Cardiac muscle cell (in vitro differentiated cells and primary cell): ENCODE measurements at places on chromosomes 3 and 15.

- no peak overlapping the region for H3K27ac ChIP-seq
- no peaks in the 10 kb centered on the region for H3K4me1 ChIP-seq
- DNase-seq, result no peak
- no peaks in the 10 kb centered on the region for H3K27me3 ChIP-seq
- no peak overlapping the region for H3K4me3 ChIP-seq
- H3K36me3 ChIP-seq, result no peaks in the 10 kb centered on the region
Measured at GRCh38 chr3:160617636-160618035, 52.3 kb upstream of the KPNA4 start.

DNA sequence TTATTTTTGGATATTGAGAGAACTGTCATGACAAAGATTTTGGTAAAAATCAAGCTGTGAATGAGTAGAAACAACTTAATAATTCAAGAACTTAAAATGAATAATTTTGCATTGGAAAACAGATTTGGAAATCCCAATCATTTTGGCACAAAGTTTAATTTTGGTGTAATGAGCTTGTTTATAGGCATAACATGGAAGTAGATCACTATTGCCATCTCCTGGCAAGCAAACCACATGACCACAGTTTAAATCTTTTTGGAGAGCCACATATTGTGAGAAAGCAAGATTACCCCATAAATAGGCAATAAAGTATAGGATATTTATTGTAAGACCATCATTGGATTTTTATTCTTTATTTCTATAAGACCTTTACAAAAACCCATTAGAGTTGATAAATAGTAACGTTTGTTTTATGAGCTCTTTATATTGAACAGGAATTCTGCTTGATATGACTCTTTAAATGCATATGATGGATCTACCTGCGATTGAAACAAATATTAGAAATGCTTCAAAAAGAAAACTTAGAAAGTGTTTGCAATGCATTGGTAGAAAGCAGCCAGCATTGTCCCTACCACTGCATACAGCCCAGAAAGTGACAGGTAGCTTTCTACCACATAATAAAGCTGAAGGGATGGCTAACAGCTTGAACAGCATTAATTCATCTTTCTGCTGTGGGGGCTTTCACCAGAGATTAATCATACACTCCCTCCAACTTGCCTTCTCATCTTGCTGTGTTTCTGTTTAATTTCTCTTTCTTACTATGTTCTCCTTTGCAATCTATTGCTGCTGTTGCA, 766.8 kb downstream of the TBL1XR1 start:
- peak; percentile 71 for DNase-seq
- H3K27ac ChIP-seq, result no peak overlapping the region
- no peaks in the 10 kb centered on the region for H3K4me1 ChIP-seq
- no peaks in the 10 kb centered on the region for H3K27me3 ChIP-seq
- H3K4me3 ChIP-seq, result no peak overlapping the region

GRCh38 chr3:115018694-115019093, 128.4 kb downstream of the ZBTB20 start:
- no peak for DNase-seq
- no peak overlapping the region for H3K4me3 ChIP-seq
- no peaks in the 10 kb centered on the region for H3K36me3 ChIP-seq
- no peak overlapping the region for H3K27ac ChIP-seq
- H3K27me3 ChIP-seq, result no peaks in the 10 kb centered on the region
- H3K4me1 ChIP-seq, result no peaks in the 10 kb centered on the region

- H3K36me3 ChIP-seq, result no peaks in the 10 kb centered on the region
- H3K27ac ChIP-seq, result peak overlapping the region; percentile 1
- H3K4me3 ChIP-seq, result no peak overlapping the region
Measured at GRCh38 chr3:65979162-65979561, 59.6 kb downstream of the MAGI1 start.

- DNase-seq, result peak; percentile 84
- H3K4me1 ChIP-seq, result peaks cover 8% of the 10 kb centered on the region
- H3K27me3 ChIP-seq, result peaks cover 30% of the 10 kb centered on the region
- no peaks in the 10 kb centered on the region for H3K36me3 ChIP-seq
- H3K27ac ChIP-seq, result no peak overlapping the region
Measured at GRCh38 chr15:40941528-40942336, 11.5 kb upstream of the CHAC1 start.

- peak overlapping the region; percentile 18 for H3K27ac ChIP-seq
- DNase-seq, result peak; percentile 77
- H3K4me1 ChIP-seq, result peaks cover 43% of the 10 kb centered on the region
- no peaks in the 10 kb centered on the region for H3K36me3 ChIP-seq
- no peak overlapping the region for H3K4me3 ChIP-seq
Measured at GRCh38 chr15:58742022-58742813, 7.3 kb downstream of the ADAM10 start.

GRCh38 chr15:101050623-101051290, 131.6 kb downstream of the LRRK1 start:
- no peak for DNase-seq
- H3K27ac ChIP-seq, result no peak overlapping the region
- no peaks in the 10 kb centered on the region for H3K36me3 ChIP-seq
- H3K4me1 ChIP-seq, result no peaks in the 10 kb centered on the region

- H3K27me3 ChIP-seq, result no peaks in the 10 kb centered on the region
- H3K36me3 ChIP-seq, result no peaks in the 10 kb centered on the region
- no peak overlapping the region for H3K27ac ChIP-seq
- H3K4me1 ChIP-seq, result no peaks in the 10 kb centered on the region
- DNase-seq, result peak; percentile 80
Measured at GRCh38 chr3:45055032-45055410, 28.9 kb downstream of the CLEC3B start.

DNA sequence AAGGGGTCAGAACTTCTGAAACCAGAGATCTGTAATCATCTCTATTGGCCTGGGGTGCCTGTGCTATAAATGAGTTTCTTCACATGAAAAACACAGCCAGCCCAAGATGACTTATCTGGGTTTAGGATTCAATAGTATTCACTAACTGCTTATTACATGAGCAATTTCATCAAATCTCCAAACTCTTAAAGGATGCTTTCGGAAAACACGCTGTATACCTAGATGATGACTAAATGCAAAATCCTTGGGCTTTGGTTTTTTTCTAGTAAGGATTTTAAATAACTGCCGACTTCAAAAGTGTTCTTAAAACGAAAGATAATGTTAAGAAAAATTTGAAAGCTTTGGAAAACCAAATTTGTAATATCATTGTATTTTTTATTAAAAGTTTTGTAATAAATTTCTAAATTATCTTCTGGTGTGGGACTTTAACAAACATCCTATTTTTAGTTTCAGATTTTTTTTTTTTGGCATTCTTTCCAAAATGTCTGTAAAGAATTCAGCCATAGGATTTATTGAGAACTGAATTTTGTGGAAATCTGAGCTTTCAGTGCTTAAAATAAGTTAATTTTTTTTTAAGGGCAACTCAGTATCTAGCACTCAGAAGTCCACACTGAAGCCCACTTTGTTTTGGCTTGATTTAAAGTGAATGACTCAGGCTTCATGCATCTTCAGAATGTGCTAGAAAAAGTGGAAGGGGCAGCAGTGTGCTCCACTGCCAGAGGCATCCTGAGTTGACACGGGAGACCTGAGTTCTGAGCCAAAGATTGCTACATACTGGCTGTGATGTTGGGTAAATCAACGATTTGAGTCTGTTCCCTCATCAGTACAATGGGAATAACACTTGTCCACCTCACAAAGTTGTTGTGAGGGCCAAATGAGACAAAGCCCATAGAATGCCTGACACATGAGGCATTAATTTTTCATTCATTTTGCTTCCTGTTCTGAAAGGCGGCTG, 18.7 kb downstream of the TMEM43 start:
- peak; percentile 98 for DNase-seq
- H3K4me3 ChIP-seq, result no peak overlapping the region
- no peaks in the 10 kb centered on the region for H3K27me3 ChIP-seq
- H3K36me3 ChIP-seq, result peaks cover 7% of the 10 kb centered on the region
- peaks cover 21% of the 10 kb centered on the region for H3K4me1 ChIP-seq

- no peaks in the 10 kb centered on the region for H3K36me3 ChIP-seq
- no peak overlapping the region for H3K4me3 ChIP-seq
- H3K27ac ChIP-seq, result no peak overlapping the region
- no peaks in the 10 kb centered on the region for H3K27me3 ChIP-seq
Measured at GRCh38 chr3:119586733-119587172, 7.5 kb downstream of the ADPRH start.

DNA sequence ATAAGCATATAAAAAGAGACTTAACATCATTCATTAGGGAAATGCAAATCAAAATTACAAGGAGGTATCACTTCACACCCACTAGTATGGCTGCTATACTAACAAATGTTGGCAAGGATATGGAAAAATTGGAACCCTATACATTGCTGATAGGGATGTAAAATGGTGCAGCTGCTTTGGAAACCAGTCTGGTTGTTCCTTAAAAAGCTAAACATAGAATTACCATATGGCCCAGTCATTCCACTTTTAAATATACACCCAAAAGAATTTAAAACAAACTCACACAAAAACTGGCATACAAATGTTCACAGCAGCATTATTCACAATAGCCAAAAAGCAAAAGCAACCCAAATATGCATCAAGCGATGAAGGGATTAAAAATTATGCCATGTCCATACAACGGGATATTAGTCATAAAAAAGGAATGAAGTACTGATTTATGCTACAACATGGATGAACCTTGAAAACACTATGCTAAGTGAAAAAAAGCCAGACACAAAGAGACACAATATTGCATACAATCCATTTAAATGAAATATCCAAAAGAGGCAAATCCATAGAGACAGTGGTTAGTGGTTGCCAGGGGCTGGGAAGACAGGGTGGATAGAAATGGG, 118.3 kb downstream of the OSBPL10 start:
- H3K4me3 ChIP-seq, result no peak overlapping the region
- H3K27me3 ChIP-seq, result no peaks in the 10 kb centered on the region
- H3K4me1 ChIP-seq, result no peaks in the 10 kb centered on the region
- no peaks in the 10 kb centered on the region for H3K36me3 ChIP-seq
- no peak overlapping the region for H3K27ac ChIP-seq

DNA sequence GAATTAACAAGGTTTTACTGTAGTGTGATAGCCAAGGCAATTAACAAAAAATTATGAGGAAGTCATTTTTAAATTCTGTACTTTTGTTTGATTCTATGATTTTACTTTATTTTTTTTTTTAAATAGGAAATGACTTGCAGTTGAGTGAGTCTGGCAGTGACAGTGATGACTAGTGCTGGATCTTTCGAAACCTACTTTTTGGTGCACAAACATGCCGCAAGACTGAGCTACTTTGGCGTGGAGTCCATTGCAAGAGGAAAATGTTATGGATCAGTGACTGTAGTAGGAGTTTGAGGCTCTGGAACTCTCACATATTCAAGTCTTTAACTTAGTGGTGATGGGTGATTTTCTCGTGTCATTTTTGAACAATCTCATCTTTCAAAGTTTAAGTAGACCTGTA, 11.6 kb downstream of the EAF1 start:
- H3K27ac ChIP-seq, result no peak overlapping the region
- H3K4me1 ChIP-seq, result no peaks in the 10 kb centered on the region
- H3K4me3 ChIP-seq, result no peak overlapping the region
- peaks cover 61% of the 10 kb centered on the region for H3K36me3 ChIP-seq

GRCh38 chr3:182914341-182914740, 66.0 kb downstream of the DCUN1D1 start:
- DNase-seq, result no peak
- no peaks in the 10 kb centered on the region for H3K27me3 ChIP-seq
- peaks cover 6% of the 10 kb centered on the region for H3K36me3 ChIP-seq
- no peak overlapping the region for H3K4me3 ChIP-seq

DNA sequence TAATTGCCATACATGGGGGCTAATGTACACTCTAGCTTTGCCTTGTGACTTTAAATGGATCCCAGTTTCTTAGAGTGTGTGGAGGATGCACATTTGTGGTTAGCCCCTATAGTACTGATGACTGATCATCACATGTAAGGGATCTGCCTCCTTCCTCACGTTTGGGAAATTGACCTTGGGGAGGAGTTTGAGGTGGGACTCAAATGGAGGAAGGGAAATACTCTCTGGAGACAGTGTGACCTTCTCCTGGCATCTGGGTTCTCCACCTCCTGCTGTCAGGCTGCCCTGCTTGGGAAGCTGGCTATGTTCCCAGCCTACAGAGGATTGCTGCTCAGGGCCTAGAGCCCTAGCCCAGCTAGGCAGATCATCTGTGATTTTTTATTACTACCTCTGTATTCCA, 48.7 kb downstream of the PPM1L start:
- no peaks in the 10 kb centered on the region for H3K36me3 ChIP-seq
- H3K4me3 ChIP-seq, result no peak overlapping the region
- H3K4me1 ChIP-seq, result peaks cover 8% of the 10 kb centered on the region
- DNase-seq, result peak; percentile 7
- no peaks in the 10 kb centered on the region for H3K27me3 ChIP-seq

GRCh38 chr15:37081983-37082382, 18.4 kb downstream of the MEIS2 start:
- no peak for DNase-seq
- no peak overlapping the region for H3K4me3 ChIP-seq
- no peaks in the 10 kb centered on the region for H3K27me3 ChIP-seq
- peaks cover 90% of the 10 kb centered on the region for H3K36me3 ChIP-seq

- H3K27me3 ChIP-seq, result peaks cover 45% of the 10 kb centered on the region
- no peak overlapping the region for H3K4me3 ChIP-seq
- H3K4me1 ChIP-seq, result no peaks in the 10 kb centered on the region
- no peak overlapping the region for H3K27ac ChIP-seq
- H3K36me3 ChIP-seq, result no peaks in the 10 kb centered on the region
Measured at GRCh38 chr15:89500397-89501270, 4.3 kb upstream of the RHCG start.

- H3K4me3 ChIP-seq, result no peak overlapping the region
- peak; percentile 9 for DNase-seq
- no peaks in the 10 kb centered on the region for H3K36me3 ChIP-seq
- H3K27me3 ChIP-seq, result no peaks in the 10 kb centered on the region
- no peak overlapping the region for H3K27ac ChIP-seq
Measured at GRCh38 chr15:95561463-95561862, 769.0 kb upstream of the NR2F2 start.

DNA sequence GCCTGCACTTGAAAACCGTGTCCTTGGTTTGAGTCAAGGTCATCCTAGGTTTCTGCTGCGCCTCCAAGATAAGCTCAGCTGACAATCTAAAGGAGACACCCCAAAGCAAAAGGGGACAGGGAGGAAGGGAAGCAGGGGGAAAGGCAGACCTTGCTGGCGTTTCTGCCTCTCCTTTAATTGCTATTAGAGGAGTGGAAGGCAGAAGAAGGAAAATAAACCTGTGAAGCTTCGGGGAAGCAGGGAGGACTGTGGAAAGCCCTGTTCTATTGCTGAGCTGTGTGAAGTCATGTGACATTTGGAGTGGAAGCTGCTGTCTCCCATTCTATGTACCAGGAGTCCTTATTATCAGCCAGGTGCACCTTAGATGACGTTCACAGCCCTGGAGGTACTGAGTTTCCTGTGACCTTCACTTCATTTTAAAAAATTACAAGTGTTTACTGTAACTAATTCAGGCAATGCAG, 21.5 kb upstream of the CHD2 start:
- H3K36me3 ChIP-seq, result no peaks in the 10 kb centered on the region
- H3K27ac ChIP-seq, result peak overlapping the region; percentile 77
- H3K27me3 ChIP-seq, result no peaks in the 10 kb centered on the region
- peaks cover 31% of the 10 kb centered on the region for H3K4me1 ChIP-seq

- no peak for DNase-seq
- no peaks in the 10 kb centered on the region for H3K36me3 ChIP-seq
- peaks cover 10% of the 10 kb centered on the region for H3K4me1 ChIP-seq
- no peaks in the 10 kb centered on the region for H3K27me3 ChIP-seq
- H3K27ac ChIP-seq, result no peak overlapping the region
- H3K4me3 ChIP-seq, result no peak overlapping the region
Measured at GRCh38 chr15:53534105-53534839, 225.2 kb downstream of the WDR72 start.

GRCh38 chr15:59247364-59247763, 40.7 kb downstream of the LDHAL6B start:
- H3K4me1 ChIP-seq, result no peaks in the 10 kb centered on the region
- DNase-seq, result peak; percentile 87
- no peaks in the 10 kb centered on the region for H3K27me3 ChIP-seq
- H3K36me3 ChIP-seq, result no peaks in the 10 kb centered on the region
- H3K27ac ChIP-seq, result no peak overlapping the region
